ENCODE measurements at places on chromosomes 2 and 18.

GRCh38 chr2:168323529-168324021, 76.2 kb upstream of the STK39 start:
- no peak for DNase-seq

- DNase-seq: no peak
These were observed 118.0 kb upstream of the TACR1 start for GRCh38 chr2:75317316-75317715.

DNA sequence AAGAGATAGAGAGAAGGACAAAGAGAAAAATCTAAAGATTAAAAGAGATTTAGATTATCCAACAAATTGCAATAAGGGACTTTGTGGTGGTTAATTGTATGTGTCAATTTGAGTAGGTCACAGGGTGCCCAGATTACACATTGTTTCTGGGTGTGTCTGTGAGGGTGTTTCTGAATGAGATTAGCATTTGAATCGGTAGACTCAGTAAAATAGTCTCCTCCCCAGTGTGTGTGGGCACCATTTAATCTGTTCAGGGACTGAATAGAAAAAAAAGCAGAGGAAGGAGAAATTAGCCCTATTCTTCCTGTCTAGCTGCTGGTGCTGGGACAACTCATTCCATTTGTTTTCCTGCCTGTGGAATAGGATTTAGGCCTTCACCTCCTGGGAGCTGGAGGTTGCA, 339.8 kb upstream of the EPHA4 start:
- no peak for DNase-seq

DNA sequence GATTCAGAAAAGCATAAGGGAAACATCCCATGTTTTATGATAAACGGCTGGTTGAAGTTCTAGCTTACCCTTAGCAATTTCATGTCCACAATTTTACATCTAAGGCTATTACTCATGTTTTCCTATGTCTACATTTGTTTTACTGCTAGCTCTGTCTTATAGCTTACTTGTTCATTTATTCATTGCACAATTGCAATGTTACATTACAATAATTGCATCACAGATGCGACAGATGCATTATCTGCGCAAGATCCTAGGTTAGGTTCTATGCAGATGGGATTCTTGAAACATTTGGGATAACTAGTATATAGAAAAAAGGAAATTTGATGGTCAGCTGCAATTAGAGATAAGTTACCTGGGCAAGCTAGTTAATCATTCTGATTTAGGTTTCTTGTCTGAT, 108.4 kb downstream of the ARHGAP28 start:
- DNase-seq: no peak

GRCh38 chr2:241325257-241325656, 9.5 kb downstream of the SEPTIN2 start:
- no peak for DNase-seq

GRCh38 chr2:177295484-177295883, 31.0 kb upstream of the NFE2L2 start:
- DNase-seq: no peak

DNA sequence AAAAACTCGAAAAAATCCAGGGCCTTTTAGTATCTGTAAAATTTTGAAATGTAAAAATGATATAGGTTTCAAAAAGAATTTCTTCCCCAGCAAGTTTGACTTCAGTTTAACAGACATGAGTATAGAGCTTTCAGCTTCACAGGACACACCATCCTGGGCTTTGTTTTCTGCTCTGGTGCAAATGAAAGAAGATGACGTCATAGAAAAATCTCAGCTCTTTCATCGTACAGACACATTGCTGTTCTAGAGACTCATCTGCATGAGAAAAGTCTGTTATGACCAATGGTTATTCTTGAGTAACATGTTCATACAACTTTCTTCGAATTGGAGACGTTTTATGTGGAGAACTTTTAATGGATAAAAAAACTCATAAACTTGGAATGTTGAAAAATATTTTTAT, 111.7 kb upstream of the DYNAP start:
- DNase-seq: no peak

GRCh38 chr18:72456802-72457201, 87.3 kb downstream of the CBLN2 start:
- no peak for DNase-seq

DNA sequence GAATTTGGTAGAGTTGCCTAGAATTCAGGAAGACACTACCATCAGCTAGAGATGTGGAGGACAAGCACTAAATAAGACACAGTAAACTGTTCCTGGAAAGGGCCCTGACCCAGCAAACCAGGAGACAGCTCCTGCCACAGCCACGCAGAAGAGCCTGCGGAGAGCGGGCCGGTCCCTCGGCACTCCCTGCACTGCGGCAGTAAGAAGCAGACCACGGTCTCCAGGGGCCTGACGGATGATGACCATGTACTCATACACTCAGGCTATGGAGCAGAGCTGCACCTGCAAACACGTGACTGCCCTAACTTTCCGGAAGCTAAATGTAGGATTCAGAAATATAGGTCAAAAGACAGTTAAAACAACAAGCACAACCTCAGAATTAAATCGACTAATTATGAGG, 72.9 kb downstream of the ZNF516 start:
- DNase-seq: no peak

DNA sequence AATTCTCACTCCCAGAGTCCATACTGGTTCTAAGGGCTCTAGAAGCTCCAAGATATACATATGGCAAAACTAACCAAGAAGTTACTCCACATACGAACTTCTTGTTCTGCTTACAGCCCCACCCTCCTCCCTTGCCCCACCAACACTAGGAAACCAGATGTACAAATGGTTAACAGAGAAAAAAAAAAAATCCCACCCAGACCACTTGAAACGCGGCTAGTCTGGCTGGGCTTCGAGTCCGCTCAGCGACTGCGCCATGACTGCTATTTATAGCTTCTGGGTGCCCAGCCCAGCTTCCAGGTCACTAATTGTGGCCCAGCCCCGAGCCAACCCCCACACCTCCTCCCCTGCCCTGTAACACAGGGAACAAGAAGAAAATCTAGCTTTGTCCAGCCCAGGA, 47.0 kb upstream of the IHH start:
- no peak for DNase-seq

DNA sequence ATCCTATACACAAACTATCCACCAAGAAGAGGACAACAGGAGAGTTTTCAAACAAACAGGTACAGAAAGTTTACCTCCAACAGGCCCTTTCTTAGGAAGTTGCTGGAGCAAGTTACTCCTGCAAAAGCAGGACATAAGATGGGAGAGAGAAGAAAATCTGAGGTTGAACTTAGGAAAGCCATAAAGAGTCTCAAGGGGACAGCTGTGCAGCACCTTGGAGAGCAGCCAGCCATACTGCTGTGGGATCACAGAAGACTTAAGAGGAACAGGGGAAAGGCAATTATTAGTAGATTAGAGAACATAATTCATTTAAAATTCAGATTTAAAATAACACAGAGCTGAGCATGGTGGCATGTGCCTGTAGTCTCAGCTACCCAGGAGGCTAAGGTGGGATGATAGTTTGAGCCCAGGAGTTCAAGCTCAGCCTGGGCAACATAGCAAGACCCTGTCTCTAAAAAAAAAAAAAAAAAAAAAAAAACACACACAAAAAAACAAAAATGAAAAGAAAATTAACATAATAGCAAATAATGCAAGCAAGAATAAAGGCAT, 148.1 kb upstream of the SIX3 start:
- DNase-seq: no peak

- no peak for DNase-seq
These were observed 23.3 kb downstream of the MRO start for GRCh38 chr18:50796495-50796894.

DNA sequence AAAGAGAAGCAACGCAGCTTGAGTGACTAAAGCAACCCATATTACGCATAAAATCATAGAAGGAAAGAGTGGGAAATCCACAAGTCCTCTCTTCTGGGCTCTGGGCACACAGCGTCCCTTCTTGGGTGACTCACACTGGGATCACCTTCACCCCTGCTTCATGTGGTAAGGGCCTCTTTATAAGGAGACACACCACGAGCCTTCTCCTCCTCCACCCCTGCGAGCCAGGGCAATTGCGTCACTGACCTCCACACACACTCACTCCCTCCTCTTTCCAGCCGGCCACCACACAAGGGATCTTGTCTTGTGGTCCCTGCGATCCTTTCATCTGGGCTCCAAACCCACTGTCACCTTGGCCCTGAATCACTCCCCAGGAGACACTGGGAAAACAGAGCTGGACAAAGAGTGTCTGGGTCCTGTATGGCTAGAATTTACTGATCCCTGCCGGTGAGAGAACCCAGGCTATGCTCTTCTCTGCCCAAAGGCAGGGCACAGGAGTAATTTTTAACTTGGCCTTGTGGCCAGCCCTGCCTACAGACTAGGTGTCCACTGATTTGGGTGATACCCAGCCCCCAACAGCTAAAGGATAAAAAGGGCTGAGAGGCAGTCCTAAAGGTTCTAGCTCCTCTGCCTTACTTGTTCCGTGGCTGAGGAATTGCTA, 35.3 kb downstream of the NHEJ1 start:
- peak; percentile 23 for DNase-seq

GRCh38 chr2:144252694-144253093, 267.2 kb downstream of the ZEB2 start:
- DNase-seq: no peak

- DNase-seq: no peak
These were observed 144.3 kb downstream of the VAPA start for GRCh38 chr18:10057894-10058791.

DNA sequence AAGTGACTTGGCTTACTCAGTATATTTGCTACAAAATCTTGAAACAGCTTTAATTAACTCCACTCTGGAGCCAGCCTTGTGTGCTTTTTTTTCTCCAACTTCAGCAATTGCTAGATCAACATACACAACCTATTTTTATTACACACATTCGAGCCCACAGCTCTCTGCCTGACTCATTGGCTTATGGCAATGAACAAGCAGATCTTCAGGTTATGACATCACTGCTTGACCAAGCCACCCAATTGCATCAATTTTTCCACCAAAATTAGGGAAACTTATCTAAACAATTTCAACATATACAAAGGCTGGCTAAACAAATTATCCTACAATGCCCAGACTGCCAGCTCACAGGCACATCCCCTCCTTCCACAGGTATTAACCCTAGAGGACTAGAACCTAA, 39.6 kb upstream of the PDK1 start:
- DNase-seq: no peak

- DNase-seq: no peak
These were observed 62.7 kb upstream of the CD302 start for GRCh38 chr2:159860581-159861310.

- no peak for DNase-seq
These were observed 99.9 kb downstream of the SPATS2L start for GRCh38 chr2:200406379-200406778.

DNA sequence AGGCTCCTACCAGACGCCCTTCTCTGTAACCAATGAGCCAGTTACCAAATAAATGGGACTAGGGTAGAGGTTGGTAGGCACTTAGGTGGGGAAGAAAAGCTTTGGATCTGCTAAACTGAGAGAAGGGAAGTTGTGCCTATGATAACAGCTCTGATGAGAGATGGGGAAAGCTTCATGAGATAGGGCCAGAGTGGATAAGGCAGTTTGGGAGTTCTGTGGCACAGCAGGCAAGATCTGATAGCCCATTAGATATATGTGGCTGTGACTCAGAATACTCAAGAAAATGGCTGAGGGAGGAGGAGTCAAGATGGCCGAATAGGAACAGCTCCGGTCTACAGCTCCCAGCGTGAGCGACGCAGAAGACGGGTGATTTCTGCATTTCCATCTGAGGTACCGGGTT, 99.8 kb downstream of the PDE11A start:
- no peak for DNase-seq

DNA sequence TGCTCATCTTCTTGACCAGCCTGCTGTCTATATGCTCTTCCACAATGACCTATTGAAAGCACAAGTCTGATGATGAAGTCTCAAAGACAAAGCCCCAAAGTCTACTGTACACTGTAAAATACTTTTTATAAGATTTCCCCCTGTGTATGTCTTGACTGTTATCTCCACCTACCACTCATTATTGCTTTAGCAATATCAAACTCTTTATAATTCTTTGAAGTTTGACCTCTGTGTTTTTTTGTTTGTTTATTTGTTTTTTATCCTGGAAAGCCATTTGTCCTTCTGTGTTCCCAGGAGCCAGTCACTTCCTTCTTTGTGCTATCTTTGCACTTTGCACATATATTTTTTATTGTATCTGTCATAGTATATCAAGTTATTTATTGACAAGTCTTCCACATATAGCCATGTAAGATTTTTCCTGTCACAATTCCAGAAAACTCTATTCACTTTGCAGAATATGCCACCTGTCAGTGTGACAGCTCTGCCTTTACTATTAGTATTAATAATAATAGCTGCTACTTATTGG, 66.3 kb downstream of the RND3 start:
- DNase-seq: no peak

- no peak for DNase-seq
These were observed 26.9 kb downstream of the FASTKD1 start for GRCh38 chr2:169546756-169547155.

DNA sequence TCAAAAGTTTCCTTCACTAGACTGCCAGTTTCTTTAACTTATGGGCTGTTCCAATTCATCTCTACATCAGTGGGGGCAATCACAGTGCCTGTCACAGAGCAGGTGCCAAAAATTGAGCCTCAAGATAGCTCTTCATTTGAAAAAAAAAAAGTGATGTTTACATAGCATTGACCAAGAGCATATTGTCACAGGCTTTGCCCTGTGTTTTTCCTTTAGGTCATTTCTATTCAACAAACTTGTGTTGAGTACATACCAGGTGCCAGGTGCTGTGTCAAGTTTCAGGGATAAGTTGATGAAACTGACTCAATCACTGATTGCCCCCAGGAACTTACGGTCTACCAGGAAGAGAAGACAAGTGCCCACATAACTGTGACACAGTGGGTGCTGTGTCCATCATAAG, 22.2 kb upstream of the NT5C1B start:
- no peak for DNase-seq

DNA sequence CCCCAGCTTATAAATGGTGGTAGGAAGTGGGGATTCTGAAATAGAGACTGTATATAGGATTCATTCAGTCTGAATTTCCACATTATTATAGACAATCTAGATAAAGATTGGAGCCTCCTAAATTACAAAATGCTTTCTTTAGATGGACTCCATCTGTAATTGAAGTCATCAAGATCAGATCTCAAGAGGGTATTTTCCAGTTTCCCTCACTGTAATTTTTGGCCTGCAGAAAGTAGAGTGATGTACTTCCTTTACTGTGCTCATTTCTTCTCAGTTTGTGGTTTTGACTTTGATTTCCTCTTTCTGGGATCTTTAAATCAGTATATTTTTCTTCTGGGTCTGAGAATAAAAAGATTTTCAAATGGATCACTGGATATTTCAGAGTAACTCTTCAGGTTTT, 7.2 kb downstream of the BABAM2 start:
- no peak for DNase-seq

DNA sequence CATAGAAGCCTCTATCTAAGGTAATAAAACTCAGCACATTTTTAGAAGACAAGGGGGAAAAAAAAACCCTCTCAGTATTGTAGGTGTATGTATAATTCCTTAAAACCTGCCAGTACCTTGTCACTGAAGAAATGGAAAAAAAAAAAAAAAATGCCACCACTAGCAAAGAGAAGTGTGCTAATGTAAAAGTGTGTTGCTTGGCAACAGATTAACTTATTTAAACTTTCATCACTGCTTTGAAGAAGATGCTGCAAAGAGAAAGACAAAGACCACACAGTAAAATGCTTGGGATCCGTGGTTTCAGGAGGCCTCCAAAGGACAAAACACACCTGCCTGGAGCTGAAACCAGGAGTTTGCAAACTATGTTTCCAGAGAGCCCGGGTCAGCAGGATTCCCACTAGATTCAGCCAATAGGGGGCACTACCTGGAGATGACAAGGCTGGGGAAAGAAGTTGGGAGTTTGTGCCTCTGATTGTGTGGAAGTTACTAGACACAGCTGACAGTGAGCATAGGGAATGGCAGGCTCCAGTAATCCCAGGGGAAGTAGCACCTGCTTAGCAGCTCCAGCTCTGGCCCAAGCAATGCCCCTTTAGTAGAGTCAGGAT, 169.1 kb upstream of the TRIB2 start:
- DNase-seq: no peak
